ENCODE measurements at places on chromosomes 4 and X.

DNA sequence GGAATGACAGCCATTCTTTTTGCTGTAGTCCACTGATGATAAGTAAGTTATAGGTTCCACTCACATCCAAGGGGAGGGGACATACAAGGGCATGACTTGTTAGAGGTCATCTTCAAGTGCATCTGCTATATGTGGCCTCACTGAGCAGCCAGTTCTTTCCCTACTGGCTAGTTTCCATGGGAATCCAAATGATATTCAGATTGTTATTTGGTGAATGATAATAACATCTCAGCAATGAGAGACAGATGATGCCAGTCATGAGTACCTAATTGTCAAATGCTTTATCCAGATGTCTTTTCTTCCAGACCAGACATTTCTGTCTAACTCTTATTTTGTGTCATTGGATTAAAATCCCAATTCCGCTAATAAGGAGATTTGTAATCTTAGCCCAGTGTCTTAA lies 460.4 kb upstream of the BOD1L1 start:
- no peak for DNase-seq

GRCh38 chr4:159070742-159071141 lies 32.1 kb upstream of the RAPGEF2 start:
- DNase-seq: no peak

- DNase-seq: no peak
Measured at GRCh38 chr4:104063341-104063740, 343.6 kb upstream of the TACR3 start.

DNA sequence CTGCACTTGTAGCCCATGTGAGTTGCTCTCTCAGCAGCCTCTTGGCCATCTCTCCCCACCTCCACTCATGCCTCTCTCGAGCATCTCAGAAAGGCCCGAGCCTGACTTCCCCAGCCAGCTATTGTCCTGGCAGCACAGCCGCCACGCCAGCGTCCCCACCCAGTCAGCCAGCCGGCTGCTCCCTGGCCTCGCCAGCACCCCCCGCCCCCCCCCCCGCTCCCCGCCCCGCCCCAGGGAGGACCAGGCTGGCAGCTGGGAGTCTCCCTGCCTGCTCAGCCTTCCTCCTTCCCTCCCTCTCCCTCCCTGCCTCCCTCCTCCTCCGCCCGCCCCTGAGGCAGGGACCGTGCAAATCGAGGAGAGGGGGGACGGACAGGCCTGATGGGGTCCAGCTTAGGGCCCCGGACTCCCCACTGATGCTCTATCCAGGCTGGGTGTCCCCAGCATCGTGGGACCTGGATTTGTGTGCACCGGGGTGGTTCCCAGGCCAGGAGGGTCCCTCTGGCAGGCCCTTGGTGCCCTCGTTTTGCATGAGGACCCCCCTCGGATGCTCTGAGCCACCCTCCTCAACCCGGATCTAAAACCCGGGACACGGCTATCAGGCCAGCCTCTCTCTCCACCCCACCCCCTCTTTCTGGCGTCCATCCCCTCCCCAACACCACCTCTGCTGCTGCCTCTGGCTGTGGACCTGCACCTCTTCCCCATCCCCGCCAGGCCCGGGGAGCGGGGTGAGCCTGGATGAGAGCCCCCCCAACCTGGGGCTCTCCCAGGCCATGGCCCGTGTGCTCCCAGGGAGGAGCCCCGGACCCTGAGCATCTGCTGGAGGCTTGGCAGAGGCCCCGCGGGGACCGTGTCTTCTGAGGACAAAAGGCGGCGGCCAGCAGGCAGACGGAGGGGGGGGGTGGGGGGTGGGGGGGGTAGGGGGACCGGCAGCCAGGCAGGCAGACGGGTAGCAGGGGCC lies at the start of gene GPR173:
GPR173 (plus strand) TSS at position 621 of the 958 bp plus-strand sequence. CDS start 27,833 bp downstream, outside the sequence.
- no peak for DNase-seq

DNA sequence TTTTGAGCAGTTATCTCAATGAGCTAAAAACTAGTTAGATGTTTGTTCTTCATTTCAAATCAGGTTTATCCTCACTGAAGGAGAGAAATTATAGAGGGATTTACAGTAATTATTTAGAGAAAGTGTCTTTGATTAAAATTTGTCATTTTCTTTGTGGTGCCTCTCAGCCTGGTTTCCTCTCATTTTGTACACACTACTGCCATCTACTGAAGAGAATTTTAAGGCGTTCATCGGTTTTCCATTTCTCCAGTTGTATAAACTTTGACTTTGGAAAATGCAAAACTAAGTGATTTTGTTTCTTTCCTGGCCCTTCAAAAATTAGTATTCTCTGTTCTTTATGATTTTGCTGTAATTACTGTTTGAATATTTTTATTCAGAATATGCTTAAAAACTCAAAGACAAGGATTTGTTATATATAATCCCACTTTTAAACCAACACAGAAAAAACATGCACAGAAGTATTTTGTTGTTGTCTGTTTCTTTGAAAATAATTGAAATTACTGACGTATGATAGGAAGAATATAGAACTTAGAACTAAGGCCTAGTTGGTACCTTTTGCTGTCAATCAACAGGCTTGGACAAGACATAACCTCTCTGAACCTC lies 34.4 kb upstream of the ANXA3 start:
- no peak for DNase-seq

GRCh38 chr4:101777431-101777830 lies 13.1 kb upstream of the BANK1 start:
- no peak for DNase-seq
